ENCODE measurements at places on chromosomes 5 and 9. TPM values are rescaled to one million over a fixed set of nuclear protein-coding genes. Genes with fewer than 3 reads are reported as not detected.

- DNase-seq = no peak
Observed at GRCh38 chr5:135194573-135195269, 160.7 kb upstream of the PITX1 start.

DNA sequence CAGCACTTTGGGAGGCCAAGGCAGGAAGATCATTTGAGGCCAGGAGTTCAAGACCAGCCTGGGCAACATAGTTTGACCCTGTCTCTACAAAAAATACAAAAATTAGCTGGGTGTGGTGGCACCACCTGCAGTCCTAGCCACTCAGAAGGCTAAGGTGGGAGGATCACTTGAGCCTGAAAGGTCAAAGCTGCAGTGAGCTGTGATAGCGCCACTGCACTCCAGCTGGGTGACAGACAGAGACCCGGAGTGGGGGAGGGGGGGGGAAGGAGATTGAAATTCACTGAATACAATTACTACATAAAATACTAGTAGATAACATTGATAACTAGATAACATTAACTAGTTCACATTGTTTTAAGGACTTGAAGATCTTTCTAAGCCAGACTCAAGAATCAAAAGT, 345.6 kb downstream of the BNC2 start:
- no peak for DNase-seq

- no peak for DNase-seq
Observed at GRCh38 chr9:88567870-88568269, 32.9 kb downstream of the NXNL2 start.

- no peak for DNase-seq
Observed at GRCh38 chr9:128246471-128246870, 29.3 kb downstream of the GOLGA2 start.

DNA sequence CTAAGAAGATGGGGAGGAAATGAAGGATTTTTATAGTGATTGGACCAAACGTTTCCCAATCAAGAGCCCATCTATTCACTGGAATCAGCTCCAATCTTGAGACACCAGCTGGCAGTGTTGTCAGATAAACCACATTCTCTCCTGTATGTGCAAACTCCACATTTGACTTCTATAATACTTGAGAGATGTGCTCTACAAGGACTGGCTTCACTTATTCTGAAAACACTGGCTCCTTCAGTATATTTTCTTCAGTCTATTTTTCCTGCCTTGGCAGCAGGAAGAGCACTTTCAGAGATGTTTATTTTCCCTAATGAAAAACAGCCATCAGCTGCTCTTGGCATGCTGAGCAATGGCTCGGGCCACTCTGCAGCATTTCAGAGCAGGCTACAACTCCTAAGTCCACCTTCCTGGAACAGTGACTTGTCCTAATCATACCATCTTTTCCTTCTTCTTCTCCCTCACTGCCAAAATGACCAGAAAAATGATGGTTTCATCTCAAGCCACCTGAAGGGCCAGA, 96.9 kb upstream of the FSTL4 start:
- peak; percentile 15 for DNase-seq

GRCh38 chr5:151924564-151925301, at the start of gene GLRA1:
Gene GLRA1, minus strand, starts transcription at chr5:151924851. Its CDS starts 302 bp downstream, at chr5:151924549.
- DNase-seq = peak; percentile 54

- no peak for DNase-seq
Observed at GRCh38 chr5:144017631-144018030, 152.8 kb downstream of the YIPF5 start.

DNA sequence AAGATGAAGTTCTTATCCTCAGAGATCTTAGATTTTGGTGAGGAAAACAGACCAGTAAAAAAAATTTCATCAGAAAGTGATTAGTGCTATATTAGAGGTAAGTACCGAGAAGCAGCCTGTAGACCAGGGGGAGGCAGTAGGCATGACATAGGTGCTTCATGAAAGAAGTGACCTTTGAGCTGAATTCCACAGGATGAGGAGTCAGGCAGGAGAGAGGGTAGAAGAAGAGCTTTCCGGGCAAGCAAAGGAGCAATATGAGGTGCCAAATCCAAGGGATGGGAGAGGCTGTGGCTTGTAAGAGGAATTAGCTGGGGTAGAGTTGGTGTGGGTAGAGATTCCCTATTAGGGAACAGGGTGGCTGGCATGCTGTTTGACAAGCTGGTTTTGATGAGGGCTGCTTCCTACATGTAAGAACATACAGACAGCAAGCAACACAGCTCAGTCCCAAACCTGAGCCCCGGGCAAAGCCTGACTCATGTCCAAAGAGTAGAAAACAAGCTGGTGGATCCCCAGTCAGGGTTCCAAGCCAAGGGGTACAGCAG, 48.4 kb upstream of the PWWP2A start:
- DNase-seq = no peak

GRCh38 chr9:98867429-98868168, 60.1 kb downstream of the GALNT12 start:
- DNase-seq = no peak

GRCh38 chr5:141869040-141869439, 9.2 kb downstream of the PCDH1 start:
- DNase-seq = no peak

DNA sequence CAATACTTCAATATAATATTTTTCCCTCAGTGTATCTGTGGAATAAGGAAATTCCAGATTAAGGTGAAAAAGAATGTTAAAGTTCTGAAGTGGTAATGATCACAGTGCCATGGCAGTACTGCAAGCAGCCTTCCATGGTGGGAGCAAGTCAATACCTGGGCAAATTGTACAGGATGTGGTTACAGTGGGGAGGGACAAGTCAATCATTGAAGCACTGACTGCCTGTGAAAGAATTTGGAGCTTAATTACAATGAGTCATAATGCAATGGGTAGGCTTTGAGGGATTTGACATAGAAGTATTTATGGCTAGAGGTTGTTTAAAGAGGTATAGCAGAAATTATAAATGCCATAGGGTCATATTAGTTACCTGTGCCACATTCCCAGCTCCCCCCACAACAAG, 786.5 kb upstream of the ACO1 start:
- no peak for DNase-seq

DNA sequence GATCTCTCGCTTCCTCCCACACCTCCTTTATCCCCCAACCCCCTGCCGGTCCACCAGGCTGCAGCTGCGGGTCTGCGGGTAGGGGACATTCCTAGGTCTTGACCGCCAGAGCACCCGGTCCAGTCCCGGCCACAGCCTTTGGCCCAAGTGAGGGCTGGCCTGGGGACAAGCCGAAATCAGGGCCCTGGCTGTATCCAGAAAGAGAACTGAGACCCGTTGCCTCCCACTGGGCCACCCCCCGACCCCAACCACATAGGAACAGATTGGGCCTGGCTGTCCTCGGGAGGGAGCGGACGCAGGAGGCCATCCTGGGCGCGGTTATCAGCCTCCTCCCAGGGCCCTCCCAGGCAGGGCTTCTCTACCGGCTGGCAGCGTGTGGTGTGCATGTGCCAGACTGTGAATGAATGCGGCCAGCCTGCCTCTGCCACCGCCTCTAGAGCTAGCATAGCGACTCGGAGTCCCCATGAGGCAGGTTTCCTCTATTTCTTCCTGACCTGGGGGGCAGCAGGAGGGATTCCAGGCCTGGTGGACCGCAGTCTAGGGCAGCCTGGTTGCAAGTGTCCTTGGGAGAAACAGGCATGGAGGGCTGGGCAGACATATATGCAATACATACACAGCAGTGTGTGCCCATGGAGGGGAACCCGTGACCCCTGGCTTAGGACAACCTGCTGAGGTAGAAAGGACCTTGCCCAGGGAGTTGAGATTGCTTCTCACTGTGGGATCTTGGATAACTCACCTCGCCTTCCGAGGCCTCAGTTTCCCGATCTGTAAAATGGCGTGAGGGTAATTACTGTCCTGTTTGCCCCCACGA, 1.2 kb downstream of the N4BP3 start:
- DNase-seq = no peak

DNA sequence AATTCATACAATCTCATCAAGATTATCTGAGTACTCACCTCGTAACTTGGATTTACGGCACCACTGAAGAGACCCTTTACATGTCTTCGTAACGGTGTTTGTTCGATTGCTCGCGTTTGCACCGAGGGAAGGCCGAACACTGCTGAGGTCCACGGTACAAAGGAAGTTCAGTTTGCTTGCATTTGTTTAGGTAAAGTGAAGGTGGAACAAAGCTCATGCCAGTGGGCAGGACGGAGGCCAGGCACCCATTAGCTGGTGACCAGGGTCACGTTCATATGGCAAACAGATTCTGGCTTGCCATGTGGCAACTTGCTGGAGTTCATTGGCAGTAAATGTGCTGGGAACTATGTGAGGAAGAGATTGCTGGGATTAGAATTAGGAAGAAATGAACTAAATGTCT, 164.8 kb downstream of the MACROH2A1 start:
- DNase-seq = peak; percentile 18

- DNase-seq = no peak
Observed at GRCh38 chr9:129932303-129933151, 97.3 kb downstream of the USP20 start.

GRCh38 chr5:10364186-10364689, 10.7 kb downstream of the MARCHF6 start:
- DNase-seq = no peak

DNA sequence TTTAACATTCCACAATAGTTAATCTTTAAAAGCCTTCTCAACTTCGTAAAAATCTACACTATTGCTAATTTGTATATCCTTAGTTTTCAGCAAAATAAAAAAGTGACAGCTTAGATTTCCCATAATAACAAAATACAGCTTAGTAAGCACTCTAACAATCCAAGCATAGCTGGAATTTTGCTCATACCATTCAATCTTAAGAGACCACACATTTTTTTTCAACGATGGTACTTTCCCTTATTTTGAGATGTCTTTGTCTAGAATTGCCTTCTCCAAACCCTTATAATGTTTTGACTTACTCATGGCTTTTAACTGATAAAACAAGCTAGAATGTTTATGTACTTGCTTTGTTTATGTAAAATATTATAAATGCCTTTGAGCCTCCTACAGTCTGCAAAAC, 65.6 kb downstream of the HOMER1 start:
- no peak for DNase-seq

DNA sequence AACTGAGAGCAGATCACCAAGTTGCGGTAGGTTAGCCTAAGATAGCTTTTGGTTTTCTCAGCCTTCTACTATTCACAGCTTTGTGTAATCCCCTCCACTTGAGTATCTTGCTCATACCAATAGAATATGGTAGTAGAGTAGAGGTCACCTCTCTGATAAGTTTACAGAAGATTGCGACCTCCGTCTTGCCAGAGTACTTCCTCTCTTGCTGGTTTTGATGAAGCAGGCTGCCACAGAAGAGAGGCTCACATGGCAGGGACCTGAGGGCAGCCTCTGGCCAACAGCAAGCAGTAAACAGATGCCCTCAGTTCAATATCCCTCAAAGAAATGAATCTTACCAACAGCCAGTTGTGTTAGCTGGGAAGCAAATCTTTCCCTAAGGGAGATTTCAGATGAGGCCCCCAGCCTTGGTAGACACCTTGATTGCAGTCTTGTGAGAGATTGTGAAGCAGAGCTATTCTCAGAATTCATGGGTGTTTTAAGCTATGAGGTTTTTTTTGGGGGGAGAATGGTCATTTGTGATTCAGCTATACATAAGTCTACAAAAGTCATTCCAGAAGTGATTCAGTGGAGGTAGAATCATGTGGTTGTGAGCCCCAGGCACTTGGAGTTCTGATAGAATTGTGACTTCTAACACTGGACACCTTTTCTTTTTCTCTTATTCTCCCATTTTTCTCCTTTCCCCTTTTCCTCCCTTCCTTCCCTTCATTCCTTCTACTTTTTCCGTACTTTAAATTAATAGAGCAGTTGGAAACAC, 22.7 kb upstream of the CDKN2B start:
- no peak for DNase-seq

DNA sequence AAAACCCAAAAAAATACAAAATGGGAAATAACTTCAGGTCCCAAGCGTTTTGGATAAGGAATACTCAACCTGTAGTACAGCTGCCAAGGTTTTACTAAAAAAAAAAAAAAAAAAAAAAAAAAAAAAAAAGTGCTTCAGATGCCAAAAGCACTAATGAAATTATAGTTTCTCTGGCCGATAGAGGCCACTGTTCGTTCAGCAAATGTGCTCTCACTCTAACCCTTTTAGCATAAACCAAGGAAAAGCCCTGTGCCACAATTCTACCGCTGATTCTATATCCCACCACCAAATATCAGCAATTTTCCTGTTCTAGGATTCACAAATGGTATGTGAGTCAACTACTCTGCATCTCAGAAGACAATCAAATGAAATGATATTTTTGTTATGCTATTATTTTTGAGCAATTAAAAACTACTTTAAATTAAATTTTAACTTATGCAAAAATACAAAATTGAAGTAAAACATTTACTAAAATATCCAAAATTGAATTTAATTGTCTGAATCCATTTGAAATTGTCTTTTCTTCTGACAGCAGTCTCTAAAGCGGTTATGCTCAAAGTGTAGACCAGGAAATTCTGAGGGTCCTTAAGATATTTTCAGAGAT, 79.8 kb downstream of the RICTOR start:
- DNase-seq = no peak

The C9 gene
- total RNA-seq = not detected

The MAP1B gene
- 21.8 TPM for total RNA-seq

The KIF4B gene
- total RNA-seq = not detected

The C9orf50 gene
- total RNA-seq = not detected

The PCA3 gene
- not detected for total RNA-seq

The SV2C gene
- total RNA-seq = 0.20 TPM

The PCDHGA5 gene
- total RNA-seq = 2.3 TPM

The ALDH1A1 gene
- total RNA-seq = 230 TPM

The FAM221B gene
- total RNA-seq = not detected

Measured in upper lobe of left lung (tissue), 6 donors.